ENCODE measurements at places on chromosomes 7 and 10. TPM values are rescaled to one million over a fixed set of nuclear protein-coding genes. Genes with fewer than 3 reads are reported as not detected.

GRCh38 chr10:5292196-5292735 lies 72.5 kb upstream of the UCN3 start:
- peaks cover under 1% of the 10 kb centered on the region for H3K27me3 ChIP-seq
- peaks cover 19% of the 10 kb centered on the region for H3K4me1 ChIP-seq
- H3K36me3 ChIP-seq: no peaks in the 10 kb centered on the region
- DNase-seq: no peak
- H3K27ac ChIP-seq: peak overlapping the region; percentile 66
- H3K4me3 ChIP-seq: no peak overlapping the region

GRCh38 chr7:137879357-137880158 lies 32.8 kb upstream of the DGKI start:
- peak overlapping the region; percentile 45 for H3K27ac ChIP-seq
- peaks cover 80% of the 10 kb centered on the region for H3K36me3 ChIP-seq
- H3K4me3 ChIP-seq: no peak overlapping the region
- no peaks in the 10 kb centered on the region for H3K27me3 ChIP-seq

Gene HYAL4
- not detected for total RNA-seq

DNA sequence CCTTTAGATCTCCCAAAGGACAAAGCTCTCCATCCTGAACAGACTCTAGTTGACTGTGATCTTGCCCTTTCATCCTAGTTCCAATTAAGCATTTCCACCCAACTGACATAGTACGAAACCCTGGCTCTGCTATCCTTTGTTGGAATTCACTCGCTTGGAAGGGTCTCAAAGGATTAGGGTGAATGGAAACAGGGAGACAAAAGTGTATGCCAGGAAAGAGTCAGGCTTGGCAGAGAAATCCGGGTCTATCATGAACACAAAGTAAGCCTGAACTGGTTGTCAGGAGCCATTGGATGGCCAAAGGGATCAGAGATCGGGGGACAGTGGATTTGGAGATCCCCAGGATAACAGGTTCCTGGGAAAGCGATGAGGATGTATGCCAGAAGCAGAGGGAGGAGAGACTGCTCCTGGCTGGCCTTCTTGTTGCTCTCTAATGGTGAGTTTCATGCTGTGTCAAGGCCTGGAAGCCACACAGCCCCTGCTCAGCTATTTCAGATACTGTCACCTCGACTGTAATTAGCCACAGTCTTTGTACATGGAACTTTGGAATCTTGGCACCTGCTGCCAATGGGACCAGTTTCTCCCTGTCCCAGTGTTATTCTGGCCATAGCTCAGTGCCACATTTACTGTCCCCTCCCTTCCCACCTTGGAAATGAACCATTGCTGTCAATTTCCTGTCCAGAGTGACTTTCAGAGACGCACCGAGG lies 1168.7 kb upstream of the AUTS2 start:
- no peaks in the 10 kb centered on the region for H3K27me3 ChIP-seq
- no peak for DNase-seq
- no peaks in the 10 kb centered on the region for H3K36me3 ChIP-seq
- no peak overlapping the region for H3K4me3 ChIP-seq
- H3K4me1 ChIP-seq: no peaks in the 10 kb centered on the region

- no peak overlapping the region for H3K4me3 ChIP-seq
- H3K4me1 ChIP-seq: peaks cover 7% of the 10 kb centered on the region
- no peak overlapping the region for H3K27ac ChIP-seq
- no peaks in the 10 kb centered on the region for H3K36me3 ChIP-seq
- H3K27me3 ChIP-seq: no peaks in the 10 kb centered on the region
Observed at GRCh38 chr7:73988197-73988596, 39.8 kb upstream of the ELN start.

DNA sequence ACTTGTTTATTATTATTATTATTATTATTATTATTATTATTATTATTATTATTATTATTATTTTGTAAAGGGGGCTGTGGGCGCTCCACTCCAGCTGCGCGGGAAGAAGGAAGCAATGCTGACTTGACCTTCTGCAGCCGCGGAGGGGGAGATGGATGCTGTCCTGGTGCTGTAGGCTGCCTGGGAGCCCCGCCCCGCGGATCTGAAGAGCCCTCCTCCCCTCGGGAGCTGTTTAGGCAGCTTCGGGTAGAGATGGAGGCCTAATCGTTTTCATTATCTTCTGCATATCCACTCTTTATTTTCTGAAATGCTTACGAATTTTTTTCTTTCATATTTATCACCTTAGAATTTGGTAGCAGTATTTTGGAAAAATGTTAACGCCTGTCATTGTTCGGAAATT lies 101.2 kb upstream of the KLF6 start:
- H3K36me3 ChIP-seq: no peaks in the 10 kb centered on the region
- H3K27ac ChIP-seq: peak overlapping the region; percentile 98
- peaks cover 56% of the 10 kb centered on the region for H3K4me1 ChIP-seq
- H3K27me3 ChIP-seq: no peaks in the 10 kb centered on the region

DNA sequence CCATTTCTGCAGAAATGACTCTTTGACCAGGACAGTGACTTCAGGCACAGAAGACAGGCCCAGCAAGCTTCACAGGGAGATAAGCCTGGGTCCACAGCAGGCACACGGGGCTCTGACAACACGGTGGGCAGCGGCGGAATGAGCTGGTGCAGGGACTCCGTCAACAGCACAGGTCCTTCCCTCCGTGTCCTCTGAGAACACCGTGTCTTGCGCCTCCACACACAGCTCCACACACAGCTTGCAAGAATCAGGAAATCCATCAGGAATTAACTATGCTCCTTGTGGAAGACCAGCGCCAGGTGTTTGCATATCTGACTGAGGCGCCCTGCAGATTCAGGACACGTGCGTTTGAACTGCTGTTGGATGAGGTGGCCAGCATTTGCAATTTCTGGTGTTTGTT lies 39.6 kb downstream of the TCERG1L start:
- no peaks in the 10 kb centered on the region for H3K27me3 ChIP-seq
- no peak overlapping the region for H3K27ac ChIP-seq
- no peak overlapping the region for H3K4me3 ChIP-seq
- H3K4me1 ChIP-seq: no peaks in the 10 kb centered on the region
- DNase-seq: peak; percentile 51
- peaks cover 4% of the 10 kb centered on the region for H3K36me3 ChIP-seq

GRCh38 chr7:90246171-90246570 lies 1.2 kb downstream of the CFAP69 start:
- peak overlapping the region; percentile 82 for H3K4me3 ChIP-seq
- peaks cover 64% of the 10 kb centered on the region for H3K27me3 ChIP-seq
- no peaks in the 10 kb centered on the region for H3K36me3 ChIP-seq
- DNase-seq: no peak

Measured in osteocyte (in vitro differentiated cells).